ENCODE measurements at places on chromosomes 6 and 20. TPM values are rescaled to one million over a fixed set of nuclear protein-coding genes. Genes with fewer than 3 reads are reported as not detected.

The CTCFL gene
- 0.06 TPM for total RNA-seq

The NKAPL gene
- total RNA-seq = not detected

The SLC13A3 gene
- total RNA-seq = 0.11 TPM

The NKX2-2 gene
- total RNA-seq = 3.7 TPM

The DOK5 gene
- total RNA-seq = 0.06 TPM

The DDO gene
- total RNA-seq = 1.2 TPM

The REM1 gene
- total RNA-seq = not detected

The PI16 gene
- not detected for total RNA-seq

The HINT3 gene
- 26.6 TPM for total RNA-seq

The ORC3 gene
- total RNA-seq = 44.2 TPM

The CTAGE9 gene
- not detected for total RNA-seq

The PANK2 gene
- 62.3 TPM for total RNA-seq

The BMP5 gene
- 1.4 TPM for total RNA-seq

The COX4I2 gene
- total RNA-seq = not detected

The TBXT gene
- not detected for total RNA-seq

The SLC22A1 gene
- 2.8 TPM for total RNA-seq

The MUC22 gene
- total RNA-seq = not detected

The SMLR1 gene
- total RNA-seq = not detected

The PROKR2 gene
- total RNA-seq = not detected

The MOCS3 gene
- 7.4 TPM for total RNA-seq

The EYA2 gene
- total RNA-seq = 1.7 TPM

The SIM1 gene
- total RNA-seq = 0.51 TPM

The HTR1B gene
- total RNA-seq = not detected

The PREP gene
- 12.1 TPM for total RNA-seq
